ENCODE measurements at places on chromosomes 2 and 18. TPM values are rescaled to one million over a fixed set of nuclear protein-coding genes. Genes with fewer than 3 reads are reported as not detected.
A peak's percentile ranks its signal among the peaks of the same experiment; 100 is the strongest.

CCDC102B gene
- total RNA-seq = 114 TPM

DNA sequence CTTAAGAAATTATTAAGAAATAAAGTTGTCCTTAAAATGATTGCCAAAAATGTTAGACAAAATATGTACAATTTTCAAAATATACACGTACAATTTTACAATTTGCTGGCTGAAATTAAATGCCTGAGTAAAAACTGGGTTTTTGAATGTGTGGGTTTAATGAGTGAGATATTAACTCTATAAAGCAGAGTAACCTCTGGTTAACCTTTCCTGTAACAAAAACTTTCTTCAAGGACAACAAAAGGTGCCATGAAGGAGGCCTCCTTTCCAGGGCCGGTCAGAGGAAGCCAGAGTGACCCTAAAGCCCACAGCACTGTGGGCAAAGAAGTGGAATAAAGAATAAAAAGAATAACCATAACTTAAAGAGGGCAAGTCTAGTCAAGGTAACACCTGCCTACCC, 16.5 kb upstream of the MAL start:
- DNase-seq = no peak

CNTNAP5 gene
- total RNA-seq = 1.8 TPM

- no peak for DNase-seq
Observed at GRCh38 chr2:217551252-217551899, 451.4 kb downstream of the TNS1 start.

CAPN14 gene
- 0.42 TPM for total RNA-seq

DNA sequence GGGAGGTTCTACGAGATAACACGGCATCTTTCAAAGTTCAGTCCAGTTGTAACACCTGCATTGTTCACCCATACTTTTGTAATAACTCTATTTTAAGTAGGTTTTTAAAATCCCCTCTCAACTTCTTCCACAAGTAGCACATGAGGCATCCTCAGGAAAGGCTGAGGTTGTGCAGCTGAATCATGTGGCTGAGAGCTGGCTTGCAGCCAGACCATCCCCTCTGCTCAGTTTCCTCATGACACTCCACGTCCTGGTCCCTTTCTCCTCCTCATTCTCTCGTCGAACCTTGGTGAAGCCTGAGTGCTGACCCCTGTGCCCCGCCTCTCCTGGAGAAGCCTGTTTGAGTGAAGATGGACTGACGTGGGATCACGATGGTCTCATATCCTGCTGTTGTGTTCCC, 42.5 kb downstream of the POU3F3 start:
- no peak for DNase-seq

CIDEA gene
- total RNA-seq = 0.48 TPM

GRCh38 chr2:59896499-59897245, 656.8 kb downstream of the BCL11A start:
- no peak for DNase-seq

DNA sequence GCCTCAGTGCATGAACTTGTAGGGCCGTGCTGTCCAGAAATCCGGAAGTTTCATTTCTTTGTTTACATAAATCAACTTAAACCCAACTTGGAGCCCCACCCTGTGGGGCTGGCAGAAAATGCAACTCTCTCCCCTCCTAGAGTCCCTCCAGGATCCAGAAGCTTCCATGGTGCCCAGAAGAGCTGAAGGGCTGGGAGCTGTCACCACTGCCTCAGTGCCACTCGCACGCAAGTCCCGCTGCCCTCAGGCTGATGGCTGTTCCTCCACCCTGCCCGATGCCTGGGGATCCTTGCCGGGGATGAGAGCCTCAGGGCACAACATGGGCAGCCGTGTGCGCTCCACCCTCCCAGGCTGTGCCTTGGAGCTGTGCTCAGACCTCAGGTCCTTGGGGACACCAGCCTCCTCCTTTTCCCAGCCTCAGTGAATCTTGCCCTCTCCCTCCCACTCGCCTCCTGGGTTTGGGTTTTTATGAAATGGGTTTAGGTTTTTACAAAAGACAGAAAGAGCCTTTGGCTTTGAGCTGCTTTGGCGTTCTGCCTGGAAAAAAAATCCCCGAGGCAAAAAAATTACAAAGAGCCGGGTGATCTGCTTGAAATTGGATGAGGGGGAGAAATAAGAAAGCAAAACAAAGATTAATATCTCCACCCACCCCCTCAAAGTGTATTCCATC, 155.2 kb downstream of the TWIST2 start:
- DNase-seq = peak; percentile 73

RBBP8 gene
- total RNA-seq = 48.3 TPM

GRCh38 chr2:68287580-68288441, 31.9 kb downstream of the CNRIP1 start:
- no peak for DNase-seq

DNA sequence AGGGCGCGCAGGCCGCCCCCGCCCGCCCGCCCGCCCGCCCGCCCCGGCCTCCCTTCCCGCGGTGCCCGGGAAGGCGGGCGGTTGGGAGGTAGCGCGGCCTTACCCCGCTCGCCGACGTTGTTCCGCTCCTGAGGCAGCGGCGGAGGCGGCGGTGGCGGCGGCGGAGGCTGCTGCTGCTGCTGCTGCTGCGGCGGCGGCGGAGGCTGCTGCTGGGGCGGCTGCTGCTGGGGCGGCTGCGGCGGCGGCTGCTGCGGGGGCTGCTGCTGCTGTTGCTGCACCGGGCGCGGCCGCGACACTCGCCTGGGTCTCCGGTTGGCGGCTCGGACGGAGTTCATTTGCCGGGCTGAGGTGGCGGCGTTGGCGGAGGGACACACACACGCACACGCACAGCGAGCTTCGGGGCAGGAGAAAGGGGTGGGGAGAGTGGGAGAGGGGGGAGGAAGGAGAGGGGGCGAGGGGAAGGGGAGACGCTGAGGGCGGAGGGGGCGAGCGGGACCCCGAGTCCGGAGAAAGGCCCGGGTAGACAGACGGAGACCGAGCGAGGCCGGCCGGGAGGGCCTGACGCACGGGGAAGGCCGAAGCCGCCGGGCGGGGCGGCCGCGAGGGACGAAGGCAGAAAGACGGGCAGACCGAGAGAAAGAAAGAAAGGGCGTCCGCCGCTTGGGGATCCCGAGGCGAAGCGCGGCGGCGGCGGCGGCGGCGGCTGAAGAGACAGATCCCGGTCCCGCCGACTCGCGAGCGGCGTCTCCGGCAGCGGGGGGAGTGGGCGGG, 727 bp downstream of the FBXO11 start:
- peak; percentile 23 for DNase-seq

- DNase-seq = no peak
Observed at GRCh38 chr18:47779381-47779780, 151.1 kb downstream of the SMAD2 start.

SLC30A3 gene
- 0.53 TPM for total RNA-seq

GRCh38 chr2:226423498-226423960, 376.1 kb downstream of the IRS1 start:
- no peak for DNase-seq

USP14 gene
- total RNA-seq = 59.1 TPM
